ENCODE measurements at places on chromosomes 12 and 14.
A peak's percentile ranks its signal among the peaks of the same experiment; 100 is the strongest.

- no peak for DNase-seq
Observed at GRCh38 chr12:48078901-48079300, 27.0 kb downstream of the SENP1 start.

DNA sequence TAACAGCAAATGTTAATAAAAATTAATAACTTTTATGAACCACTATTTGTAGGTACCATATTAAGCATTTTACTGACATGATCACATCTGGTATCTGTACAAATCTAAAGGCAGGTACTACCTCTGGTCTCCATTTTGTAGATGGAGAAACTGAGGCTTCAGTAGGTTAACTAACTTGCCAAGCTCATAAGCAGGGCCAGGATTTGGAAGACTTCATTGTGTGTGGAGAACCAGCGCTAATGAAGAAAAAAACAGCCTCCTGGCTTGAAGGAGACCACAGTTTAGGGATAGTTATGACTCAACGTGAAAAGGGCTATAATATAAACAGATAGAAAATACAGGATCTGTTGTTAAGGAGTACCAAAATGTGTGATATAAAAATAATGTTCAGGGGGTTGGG lies 1.0 kb downstream of the NUP37 start:
- DNase-seq, result no peak

GRCh38 chr12:118874698-118875548 lies 106.4 kb upstream of the SRRM4 start:
- DNase-seq, result no peak

DNA sequence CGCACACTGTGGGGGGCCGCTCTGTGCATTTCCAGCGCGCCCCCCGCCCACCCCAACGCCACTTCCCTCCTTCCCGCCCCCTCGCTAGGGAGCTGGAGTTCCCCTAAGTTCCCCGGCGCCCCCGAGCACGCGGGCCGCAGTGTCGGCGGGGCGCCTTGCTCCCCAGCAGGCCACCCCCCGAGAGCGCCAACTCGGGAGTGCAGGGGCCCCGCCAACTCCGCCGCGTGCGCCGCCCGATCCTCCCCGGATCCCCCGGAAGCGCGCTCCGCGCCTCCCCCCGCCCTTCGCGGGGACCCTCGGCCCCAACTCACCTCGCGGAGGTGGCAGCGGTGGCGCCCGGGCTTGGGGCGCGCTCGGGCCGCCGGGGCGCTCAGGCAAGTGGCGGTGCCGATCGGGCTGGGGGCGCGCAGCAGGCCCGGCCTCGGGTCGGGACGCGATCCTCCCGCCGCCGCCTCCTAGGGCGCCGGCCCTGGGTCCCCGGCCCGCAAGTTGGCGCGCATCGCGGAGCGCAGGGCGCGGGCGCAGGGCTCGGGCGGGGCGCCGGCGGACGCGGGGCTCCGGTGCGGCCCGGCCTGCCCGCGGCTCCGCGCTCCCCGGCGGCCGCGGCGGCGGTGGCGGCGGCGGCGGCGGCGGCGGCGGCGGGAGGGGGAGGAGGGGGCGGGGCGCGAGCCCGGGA lies at the start of gene NCOR2:
Gene NCOR2, minus strand, starts transcription at position 616 of the 676 bp plus-strand sequence. CDS start 72,361 bp downstream, outside the sequence.
- DNase-seq, result peak; percentile 9

GRCh38 chr12:107079172-107080011 lies 14.0 kb downstream of the CRY1 start:
- no peak for DNase-seq

DNA sequence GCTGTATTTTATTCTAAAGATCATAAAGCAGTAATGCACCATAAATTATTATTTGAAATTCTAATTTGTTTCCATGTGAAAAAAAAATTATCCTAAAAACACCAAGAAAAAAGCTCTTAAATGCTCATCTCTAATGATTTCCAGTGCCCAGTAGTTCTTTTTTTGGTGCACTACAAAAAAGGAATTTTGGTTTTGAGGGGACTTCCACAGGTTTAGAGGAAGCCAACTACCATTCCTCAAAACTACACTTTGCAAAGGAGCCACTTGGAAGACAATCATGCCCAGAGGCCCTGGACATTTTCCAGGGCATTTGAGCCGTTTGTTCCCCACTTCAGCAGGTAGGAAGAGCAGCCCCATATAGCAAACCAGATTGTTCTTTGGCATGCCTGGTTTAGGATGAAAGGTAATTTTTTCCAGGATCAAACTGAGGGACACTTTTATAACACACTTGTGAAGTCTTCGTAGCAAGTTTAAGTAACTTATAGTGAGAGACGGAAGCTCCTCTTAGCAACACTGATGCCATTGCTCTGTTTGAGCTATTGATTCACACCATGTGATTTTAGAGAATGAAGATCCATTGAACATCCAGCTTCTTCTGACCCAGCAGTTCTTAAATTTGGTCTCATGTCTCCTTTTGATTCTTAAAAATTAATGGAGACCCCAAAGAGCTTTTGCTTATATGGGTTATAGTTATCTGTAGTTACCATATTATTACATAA lies 187.9 kb downstream of the ETV6 start:
- no peak for DNase-seq
